ENCODE measurements at places on chromosomes 6 and 20.

DNA sequence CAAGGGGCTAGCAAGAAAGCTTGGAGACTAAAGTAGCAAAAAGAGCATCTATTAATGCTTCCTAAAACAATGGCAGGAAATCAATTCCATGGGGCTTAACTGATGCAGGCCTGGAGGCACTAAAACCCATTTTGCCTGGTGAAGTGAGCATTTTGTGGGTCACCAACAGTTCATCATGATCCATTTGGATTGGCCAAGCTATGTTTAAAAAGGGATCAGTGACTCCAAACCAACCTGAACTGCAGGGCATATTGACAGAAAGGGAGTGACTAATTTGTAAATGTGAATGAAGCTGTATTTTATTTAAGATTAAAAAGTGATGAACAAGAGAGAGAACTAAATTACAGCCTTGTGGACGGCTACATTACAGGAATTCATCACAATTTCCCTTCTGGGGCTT lies 132.0 kb downstream of the PCSK2 start:
- no peak for DNase-seq

- DNase-seq, result no peak
Observed at GRCh38 chr6:7153789-7154188, 46.0 kb downstream of the RREB1 start.

GRCh38 chr6:139981768-139982181 lies 607.3 kb upstream of the CITED2 start:
- no peak for DNase-seq

DNA sequence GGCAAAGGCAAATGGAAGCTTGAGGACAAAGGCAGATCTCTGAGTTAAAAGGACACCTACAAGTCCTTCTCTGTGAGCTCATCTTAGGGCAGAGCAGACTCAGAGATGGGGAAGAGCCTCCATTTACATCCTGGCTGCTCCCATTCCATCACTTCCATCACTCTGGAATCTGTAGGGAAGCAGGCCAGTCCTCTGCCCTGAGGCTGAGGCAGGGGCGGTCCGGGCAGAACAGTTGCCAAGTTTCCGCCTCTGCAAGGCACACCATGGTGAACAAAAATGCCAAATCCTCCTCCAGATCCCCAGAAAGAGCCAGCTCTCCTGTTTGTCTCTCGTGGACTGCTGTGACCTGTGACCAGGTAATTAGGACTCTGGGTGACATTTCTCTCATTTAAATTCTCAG lies 209.6 kb upstream of the SSTR4 start:
- no peak for DNase-seq

DNA sequence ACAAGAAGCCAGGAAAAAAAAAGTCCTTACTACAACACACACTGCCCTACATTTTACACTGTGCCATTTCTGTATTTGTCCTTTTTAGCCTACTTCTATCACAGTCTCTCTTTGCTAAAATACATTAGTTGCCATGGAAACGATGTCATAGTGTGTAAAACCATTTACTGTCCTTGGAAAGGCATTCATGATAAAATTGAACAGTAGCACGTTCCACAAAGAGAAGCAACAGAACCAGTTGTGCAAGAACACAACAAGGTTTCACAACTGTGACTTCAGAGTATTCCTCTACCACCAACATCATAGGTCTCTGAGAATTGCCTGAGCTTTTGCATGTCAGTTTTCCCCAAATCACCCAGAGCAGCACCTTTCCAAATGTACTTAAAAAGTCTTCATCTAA lies 20.5 kb downstream of the FYN start:
- DNase-seq, result no peak

GRCh38 chr6:6920987-6921313 lies 186.8 kb upstream of the RREB1 start:
- no peak for DNase-seq

DNA sequence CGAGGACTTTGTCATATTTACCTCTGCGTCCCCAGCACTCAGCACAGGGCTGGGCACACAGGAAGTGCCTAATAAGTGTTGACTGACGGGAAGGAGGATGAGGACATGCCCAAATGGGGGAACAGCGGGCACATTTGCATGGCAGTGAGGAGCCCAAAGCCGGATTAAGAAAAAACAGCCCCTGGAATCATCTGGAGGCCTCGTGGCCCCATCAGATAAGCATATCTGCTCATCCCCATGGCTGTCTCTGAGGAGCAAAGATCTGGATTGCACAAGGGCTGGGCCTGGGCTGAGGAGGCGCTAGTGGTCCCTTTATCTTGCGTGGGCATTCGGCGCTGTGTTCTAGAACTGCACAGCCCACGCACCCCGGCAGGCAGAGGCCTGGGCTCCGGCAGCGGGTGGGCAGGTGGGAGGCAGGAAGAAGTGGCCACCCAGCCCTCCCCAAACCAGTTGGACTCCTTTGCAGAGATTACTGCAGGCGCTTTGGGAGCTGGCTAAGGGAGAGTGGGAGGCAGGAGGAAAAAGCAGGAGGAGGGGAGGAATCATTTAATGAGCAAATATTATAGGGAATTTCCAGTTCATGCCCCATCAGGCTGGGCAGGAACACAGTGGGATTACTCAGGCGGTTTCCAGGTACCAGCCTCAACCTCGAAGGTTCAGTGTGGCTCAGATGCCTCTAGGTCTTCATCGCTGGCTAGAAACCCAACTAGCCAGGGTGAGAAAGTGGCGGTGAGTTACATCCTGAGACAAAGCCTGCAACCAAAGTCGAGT lies 108.1 kb downstream of the CEBPB start:
- no peak for DNase-seq

DNA sequence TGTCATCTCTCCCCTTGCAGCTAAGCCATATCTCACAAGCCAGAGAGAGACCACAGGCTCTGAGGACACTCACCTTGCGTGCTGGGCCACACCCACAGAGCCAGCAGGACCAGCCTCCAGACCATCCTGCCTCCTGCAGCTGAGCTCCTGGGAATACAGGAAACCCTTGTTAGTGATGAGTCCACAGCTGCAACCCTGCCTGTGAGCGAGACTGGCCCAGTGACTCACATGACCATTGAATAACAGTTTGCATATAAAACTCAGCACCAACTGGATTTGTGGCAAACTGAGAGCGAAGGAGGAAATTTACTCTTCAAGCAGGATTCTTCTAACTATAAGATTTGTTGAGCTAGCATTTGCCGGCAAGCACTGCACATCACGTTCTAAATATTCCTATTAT lies 3.0 kb downstream of the THBS2 start:
- DNase-seq, result no peak

- DNase-seq, result no peak
Observed at GRCh38 chr6:78533876-78534275, 333.5 kb upstream of the IRAK1BP1 start.

GRCh38 chr6:10723567-10723881 lies 654 bp downstream of the TMEM14C start:
- DNase-seq, result no peak

- no peak for DNase-seq
Observed at GRCh38 chr6:19538096-19538495, 299.1 kb upstream of the ID4 start.

- DNase-seq, result no peak
Observed at GRCh38 chr6:113998811-113999210, 27.9 kb upstream of the HDAC2 start.

GRCh38 chr6:43180985-43181384 lies 1.0 kb upstream of the CUL9 start:
- DNase-seq, result no peak

GRCh38 chr6:33249732-33250630 lies 21.7 kb downstream of the VPS52 start:
- DNase-seq, result no peak

DNA sequence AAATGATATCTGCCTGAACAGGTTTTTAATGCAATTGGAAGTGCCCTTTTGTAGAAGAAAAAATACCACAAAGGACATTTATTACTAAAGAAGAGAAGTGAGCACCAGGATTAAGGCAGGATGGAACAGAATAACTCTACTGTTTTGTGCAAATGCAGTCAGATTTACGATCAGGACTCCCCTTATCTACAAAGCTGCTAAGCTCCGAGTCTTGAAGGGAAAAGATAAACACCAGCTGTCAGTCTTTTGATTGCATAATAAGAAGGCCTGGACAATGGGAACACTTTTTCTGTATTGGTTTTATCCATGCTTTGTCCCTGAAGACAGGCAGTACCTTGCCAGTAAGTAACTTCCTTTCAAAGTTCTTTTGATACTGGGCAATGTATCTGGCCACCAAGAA lies 797.9 kb upstream of the SLC35B3 start:
- no peak for DNase-seq

DNA sequence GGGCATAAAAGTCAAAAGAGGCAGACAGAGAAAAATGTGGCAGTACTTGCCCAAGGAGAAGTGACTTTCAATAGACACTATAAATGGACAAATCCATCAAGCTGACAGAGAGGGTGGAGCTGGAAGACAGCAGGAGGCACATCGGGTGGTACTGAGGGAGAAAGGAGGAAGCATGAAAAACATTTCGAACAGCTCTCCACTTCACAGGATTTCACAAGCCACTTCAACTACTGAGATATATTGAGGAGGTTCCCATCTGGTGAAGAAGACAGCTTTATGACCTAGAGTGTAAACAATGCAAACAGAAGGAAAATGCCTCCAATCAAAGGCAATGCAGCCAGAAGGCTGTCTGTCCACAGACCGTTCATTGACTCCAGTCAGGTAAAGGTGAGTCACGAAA lies 259.4 kb upstream of the ECI2 start:
- peak; percentile 46 for DNase-seq

DNA sequence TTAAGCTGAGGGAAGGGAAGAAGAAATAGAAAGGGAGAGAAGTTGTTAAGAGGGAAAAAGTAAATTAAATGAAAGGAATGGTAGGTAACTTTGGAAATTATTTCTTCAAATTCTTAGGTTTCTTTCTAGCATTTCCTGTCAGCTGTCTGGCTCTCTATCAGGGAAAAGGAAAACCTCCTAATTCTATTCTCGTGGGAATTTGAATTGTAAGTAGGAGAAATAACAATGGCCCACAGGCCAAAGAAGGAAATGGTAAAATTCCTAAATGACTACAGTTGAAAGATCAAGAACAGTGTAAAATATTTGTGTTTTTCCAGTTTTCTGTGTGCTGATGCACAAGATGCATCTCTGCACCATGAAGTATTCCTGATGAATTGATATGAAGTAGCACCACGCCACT lies 173.0 kb downstream of the IBTK start:
- no peak for DNase-seq

DNA sequence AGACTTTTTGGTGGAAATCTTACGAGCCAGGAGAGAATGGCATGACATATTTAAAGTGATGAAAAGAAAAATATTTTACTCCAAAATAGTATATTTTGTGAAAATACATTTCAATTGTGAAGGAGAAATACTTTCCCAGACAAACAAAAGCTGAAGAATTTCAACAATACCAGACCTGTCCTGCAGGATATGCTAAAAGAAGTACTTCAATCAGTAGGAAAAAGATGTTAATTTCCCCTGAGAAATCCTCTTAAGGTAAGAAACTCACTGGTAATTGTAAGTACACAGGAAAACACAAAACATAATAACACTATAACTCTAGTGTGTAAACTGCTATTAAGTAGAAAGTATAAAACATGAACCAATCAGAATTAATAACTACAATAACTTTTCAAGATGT lies 341.8 kb upstream of the GJE1 start:
- no peak for DNase-seq

GRCh38 chr6:75147512-75147911 lies 58.3 kb downstream of the COL12A1 start:
- no peak for DNase-seq

DNA sequence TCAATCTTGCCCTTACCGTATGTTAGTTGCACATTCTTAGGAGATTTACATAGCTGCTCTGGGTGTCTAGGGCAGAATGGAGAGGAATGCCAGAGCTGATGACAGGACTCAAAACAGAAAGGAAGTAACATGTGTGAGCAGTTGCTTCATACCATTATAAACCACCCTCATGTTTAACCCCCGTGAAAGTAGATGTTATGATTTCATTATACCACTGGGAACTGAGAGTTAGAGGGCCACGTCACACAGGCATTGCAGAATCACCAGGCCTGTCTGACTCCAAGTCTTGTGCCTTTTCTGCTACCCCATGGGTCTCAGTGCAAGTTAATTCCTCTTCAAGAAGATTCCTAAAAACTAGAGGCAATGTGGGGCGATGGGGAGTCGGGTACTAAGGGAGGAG lies 23.5 kb upstream of the SIM1 start:
- DNase-seq, result no peak

DNA sequence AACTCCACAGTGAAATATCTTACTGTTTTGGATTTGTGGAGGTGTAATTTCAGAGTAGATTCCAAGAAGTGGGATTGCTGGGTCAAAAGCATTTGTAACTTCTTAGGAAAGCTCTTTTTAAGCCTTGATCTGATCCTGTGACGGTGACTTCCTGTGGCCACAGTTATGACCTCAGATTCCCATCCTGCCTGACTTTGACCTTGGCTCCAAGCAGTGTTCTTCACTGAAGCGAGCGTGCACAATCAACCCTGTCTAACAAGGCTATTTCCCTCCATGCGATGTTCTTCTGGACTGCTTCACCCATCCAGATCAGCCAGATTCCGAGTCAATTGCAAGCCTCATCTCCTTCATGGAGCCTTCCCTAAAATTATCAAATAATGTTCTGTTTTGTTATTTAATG lies 102.5 kb upstream of the RNF24 start:
- no peak for DNase-seq

DNA sequence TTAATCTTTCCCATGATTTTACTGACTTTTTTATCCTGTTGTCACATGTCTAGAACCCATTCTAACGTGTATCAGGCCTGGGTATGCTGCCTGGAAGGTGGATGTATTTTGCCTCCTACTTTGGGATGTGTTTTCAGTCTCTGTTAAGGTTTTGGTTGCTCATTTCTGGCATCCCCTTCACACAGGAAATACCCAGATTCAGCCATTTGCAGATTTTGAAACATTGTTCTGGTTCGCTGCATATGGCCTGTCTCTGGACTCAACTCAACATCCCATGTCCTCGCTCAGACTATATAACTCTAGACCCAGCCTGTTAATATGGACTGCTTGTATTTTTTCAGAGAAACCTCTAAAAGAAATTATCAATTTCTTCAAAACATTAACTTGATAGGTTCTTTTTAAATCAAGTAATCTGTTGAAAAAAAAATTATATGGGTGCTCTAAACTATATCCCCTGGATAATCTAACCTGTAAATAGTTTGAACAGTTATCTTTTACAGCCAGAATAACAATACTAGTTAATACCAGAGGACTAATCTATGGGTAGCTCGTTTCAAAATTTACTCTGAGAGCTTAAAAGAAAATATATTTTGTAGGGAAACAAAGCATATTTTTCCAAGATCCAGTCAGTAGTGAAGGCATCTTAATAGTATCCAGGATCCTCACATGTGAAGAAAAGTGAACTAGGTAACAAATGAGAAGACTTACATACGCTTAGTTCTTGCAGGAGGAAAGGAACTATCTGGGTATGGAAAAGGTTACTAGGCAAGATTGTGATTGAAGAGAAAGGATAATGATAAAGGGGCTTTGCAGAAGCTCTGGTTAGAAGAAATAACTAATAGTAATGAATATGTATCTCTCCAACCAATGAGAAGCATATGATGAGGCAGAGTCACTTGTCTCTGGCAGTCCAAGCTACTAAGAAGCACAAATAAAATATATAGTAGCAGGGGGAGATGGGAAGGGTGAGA lies 23.4 kb upstream of the HLA-DQB1 start:
- DNase-seq, result no peak

GRCh38 chr6:105869835-105870440 lies 216.2 kb upstream of the PRDM1 start:
- peak; percentile 50 for DNase-seq

- peak; percentile 82 for DNase-seq
Observed at GRCh38 chr6:72861935-72862432, 240.1 kb downstream of the KCNQ5 start.

GRCh38 chr20:51529758-51530157 lies 12.8 kb downstream of the NFATC2 start:
- DNase-seq, result no peak

All from Kasumi-1 (cell line).